ENCODE measurements at places on chromosomes 6 and 20.
A peak's percentile ranks its signal among the peaks of the same experiment; 100 is the strongest.

DNA sequence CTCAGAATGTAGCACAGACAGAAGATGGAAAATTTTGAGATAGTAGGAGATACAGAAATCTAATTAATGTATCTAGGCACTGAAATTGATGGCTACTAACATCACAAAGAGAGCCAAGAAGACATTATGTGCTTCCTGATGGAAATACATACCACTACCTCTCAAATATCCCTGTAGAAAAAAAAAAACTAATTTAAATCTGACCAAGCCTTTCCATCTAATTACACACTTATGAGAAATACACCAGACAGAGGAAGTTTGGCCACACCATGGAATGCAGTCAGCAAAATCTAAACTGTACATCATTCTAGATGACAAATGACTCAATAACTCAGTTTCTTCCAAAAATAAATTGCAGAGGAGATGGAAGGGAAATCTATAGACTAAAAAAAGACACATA lies 18.9 kb downstream of the VPS52 start:
- DNase-seq: no peak

- no peak for DNase-seq
These were observed 1.5 kb downstream of the RBM38 start for GRCh38 chr20:57392512-57393271.

GRCh38 chr6:11428371-11428770 lies 109.2 kb upstream of the TMEM170B start:
- DNase-seq: no peak

GRCh38 chr6:12097791-12098190 lies 85.7 kb downstream of the HIVEP1 start:
- no peak for DNase-seq

DNA sequence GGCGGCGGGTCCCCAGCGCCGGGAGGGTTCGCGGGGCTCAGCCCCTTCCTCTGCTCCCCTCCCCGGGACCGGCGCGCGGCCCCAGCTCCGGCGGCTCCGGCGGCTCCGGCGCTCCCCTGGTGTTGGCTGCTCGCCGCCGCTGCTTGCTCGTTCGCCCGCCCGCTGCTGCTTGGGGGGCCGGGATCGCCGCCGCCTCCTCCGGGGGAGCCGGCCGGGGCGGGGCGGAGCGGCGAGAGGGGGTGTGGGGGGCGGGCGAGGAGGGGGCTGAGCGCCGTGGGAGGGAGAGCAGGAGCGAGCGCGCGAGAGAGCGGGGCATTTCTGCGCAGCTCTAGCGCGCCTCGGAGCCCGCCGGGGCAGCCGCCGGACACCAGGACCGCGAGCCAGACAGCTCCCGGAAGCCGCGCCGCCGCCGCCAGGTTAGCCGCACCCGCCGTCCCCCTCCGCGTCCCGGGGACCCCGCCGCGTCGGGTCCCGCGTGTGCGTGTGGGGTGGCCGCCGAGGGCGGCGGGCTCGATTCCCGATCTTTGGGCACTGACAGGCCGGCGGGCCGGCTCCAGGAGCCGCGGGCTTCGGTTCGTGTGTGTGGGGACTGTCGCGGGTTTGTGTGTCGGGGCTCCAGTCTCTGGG lies 62.0 kb upstream of the EPB41L1 start:
- peak; percentile 65 for DNase-seq

DNA sequence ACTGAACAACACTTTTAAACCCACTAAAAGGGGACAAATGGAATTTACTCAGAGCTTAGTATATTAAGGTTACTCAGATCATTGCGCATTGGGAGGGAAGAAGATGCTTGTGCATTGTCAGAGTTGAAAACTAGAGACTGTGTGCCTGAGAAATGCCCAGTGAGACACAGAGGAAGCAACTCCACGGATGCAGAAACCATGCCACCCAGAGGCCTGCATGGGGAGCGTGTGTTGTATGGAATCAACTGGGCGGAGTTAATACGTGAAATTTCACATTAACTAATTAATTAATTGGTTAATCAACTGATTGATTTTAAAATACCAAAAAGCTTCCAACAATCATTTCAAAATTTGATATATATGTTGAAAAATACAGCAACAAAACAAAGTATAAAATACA lies 391.6 kb downstream of the PLCB1 start:
- no peak for DNase-seq

Data from islet precursor cell (in vitro differentiated cells).